Heart left ventricle (tissue), 16 donors: ENCODE measurements at places on chromosomes 5 and 9. TPM values are rescaled to one million over a fixed set of nuclear protein-coding genes. Genes with fewer than 3 reads are reported as not detected.

DNA sequence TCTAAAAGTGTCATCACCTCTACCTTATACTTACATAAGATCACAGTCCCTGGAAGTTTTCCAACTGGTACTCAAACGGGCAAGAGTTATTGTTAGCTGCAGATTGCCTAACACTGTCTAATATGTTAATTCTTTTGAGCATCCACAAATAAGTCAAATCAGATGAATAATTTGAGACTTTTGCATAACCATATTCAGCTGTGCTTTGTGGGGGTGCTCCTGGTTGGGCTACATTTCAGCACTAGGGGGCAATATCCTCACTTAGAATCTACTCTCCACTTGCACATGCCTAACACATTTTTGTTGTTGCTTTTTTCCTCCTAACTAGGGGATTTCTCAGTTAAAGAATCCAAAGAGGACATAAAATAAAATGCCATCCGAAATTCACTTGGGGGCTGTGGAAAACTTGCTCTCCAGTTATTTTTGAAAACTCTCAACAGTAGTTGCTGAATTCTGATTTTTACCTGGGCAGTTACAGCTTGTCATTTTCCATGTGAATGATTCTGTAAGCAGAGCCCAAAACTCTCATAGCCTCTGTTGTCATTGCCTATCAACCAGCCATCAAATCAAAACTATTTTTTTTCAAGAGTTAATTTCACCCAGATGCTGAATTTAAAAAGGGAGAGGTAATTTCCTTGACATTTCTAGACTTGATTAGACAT lies 71.5 kb downstream of the TRIM36 start:
- H3K27ac ChIP-seq, result no peak overlapping the region
- no peaks in the 10 kb centered on the region for H3K4me1 ChIP-seq
- DNase-seq, result no peak
- peaks cover 3% of the 10 kb centered on the region for H3K27me3 ChIP-seq
- no peak overlapping the region for H3K4me3 ChIP-seq

GRCh38 chr5:151721087-151721646 lies 34.5 kb upstream of the SPARC start:
- H3K36me3 ChIP-seq, result no peaks in the 10 kb centered on the region
- no peak for DNase-seq
- no peak overlapping the region for H3K27ac ChIP-seq
- H3K4me1 ChIP-seq, result peaks cover 17% of the 10 kb centered on the region
- no peak overlapping the region for H3K4me3 ChIP-seq

GRCh38 chr5:103409013-103409670 lies 150.6 kb downstream of the MACIR start:
- no peaks in the 10 kb centered on the region for H3K4me1 ChIP-seq
- DNase-seq, result no peak
- H3K27ac ChIP-seq, result no peak overlapping the region
- H3K36me3 ChIP-seq, result no peaks in the 10 kb centered on the region

DNA sequence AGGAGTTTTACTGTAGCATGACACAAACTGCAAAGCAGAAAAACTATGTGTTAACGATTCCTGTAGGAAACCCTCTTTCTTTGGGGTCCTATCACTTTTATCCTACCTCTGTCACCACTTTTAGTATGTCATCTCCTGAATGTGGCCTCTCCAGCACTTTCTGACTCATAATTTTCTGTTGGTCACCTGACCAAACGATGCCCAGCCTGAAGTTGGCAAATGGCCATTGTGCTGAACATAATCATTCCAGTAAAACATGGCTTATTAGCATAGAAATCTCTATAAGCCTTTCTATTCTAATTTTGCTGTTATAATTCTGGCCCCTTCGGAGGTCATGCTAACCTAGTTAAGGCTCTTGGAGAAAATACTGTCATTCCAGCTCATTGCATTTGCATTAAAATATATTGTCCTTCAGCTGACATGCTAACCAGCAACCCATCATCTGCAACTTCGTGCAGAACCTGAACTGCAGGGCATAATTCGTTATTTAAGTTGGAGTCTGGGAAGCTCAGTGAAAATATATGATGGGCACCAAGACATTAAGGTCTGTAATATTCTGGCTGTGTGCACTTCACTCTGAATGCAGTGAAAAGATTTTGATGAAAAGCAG lies 140.3 kb downstream of the NMUR2 start:
- H3K4me1 ChIP-seq, result no peaks in the 10 kb centered on the region
- H3K36me3 ChIP-seq, result no peaks in the 10 kb centered on the region
- H3K27me3 ChIP-seq, result no peaks in the 10 kb centered on the region
- DNase-seq, result no peak

GRCh38 chr5:142245786-142246185 lies 79.0 kb downstream of the SPRY4 start:
- H3K4me1 ChIP-seq, result no peaks in the 10 kb centered on the region
- no peak overlapping the region for H3K27ac ChIP-seq
- no peaks in the 10 kb centered on the region for H3K36me3 ChIP-seq
- H3K27me3 ChIP-seq, result no peaks in the 10 kb centered on the region

Gene LHX6
- 10.6 TPM for total RNA-seq

Gene OLFM1
- total RNA-seq, result 3.8 TPM

Gene ANKRD31
- total RNA-seq, result 0.07 TPM

Gene PAIP1
- total RNA-seq, result 142 TPM

Gene C7
- total RNA-seq, result 107 TPM
